Vagina (tissue), 2 donors: ENCODE measurements at places on chromosomes 5 and 9. TPM values are rescaled to one million over a fixed set of nuclear protein-coding genes. Genes with fewer than 3 reads are reported as not detected.

The GPR21 gene
- not detected for total RNA-seq

The C7 gene
- 385 TPM for total RNA-seq

The PCDHB10 gene
- 3.2 TPM for total RNA-seq

The KLF9 gene
- total RNA-seq: 98.5 TPM

The SPATA31E1 gene
- not detected for total RNA-seq

The AQP3 gene
- total RNA-seq: 868 TPM

GRCh38 chr5:14728459-14728938 is 64.0 kb downstream of the OTULIN start:
- H3K27ac ChIP-seq: no peak overlapping the region
- no peaks in the 10 kb centered on the region for H3K36me3 ChIP-seq
- H3K4me3 ChIP-seq: no peak overlapping the region
- no peaks in the 10 kb centered on the region for H3K27me3 ChIP-seq
- DNase-seq: no peak
- no peaks in the 10 kb centered on the region for H3K4me1 ChIP-seq

GRCh38 chr9:95157481-95158151 is 159.9 kb downstream of the FANCC start:
- H3K36me3 ChIP-seq: no peaks in the 10 kb centered on the region
- H3K4me1 ChIP-seq: peaks cover 14% of the 10 kb centered on the region
- no peak overlapping the region for H3K4me3 ChIP-seq

GRCh38 chr9:89843591-89843990 is 238.8 kb downstream of the GADD45G start:
- H3K4me3 ChIP-seq: no peak overlapping the region
- no peaks in the 10 kb centered on the region for H3K4me1 ChIP-seq
- no peak overlapping the region for H3K27ac ChIP-seq
- no peak for DNase-seq
- no peaks in the 10 kb centered on the region for H3K27me3 ChIP-seq

The LRRC70 gene
- total RNA-seq: 9.6 TPM

The CDC25C gene
- 2.0 TPM for total RNA-seq

- H3K36me3 ChIP-seq: no peaks in the 10 kb centered on the region
- no peaks in the 10 kb centered on the region for H3K4me1 ChIP-seq
- no peak for DNase-seq
- no peak overlapping the region for H3K4me3 ChIP-seq
- H3K27me3 ChIP-seq: no peaks in the 10 kb centered on the region
Observed at GRCh38 chr9:10773136-10773535, 160.3 kb upstream of the PTPRD start.

The OTULINL gene
- 8.8 TPM for total RNA-seq

GRCh38 chr9:91034521-91034920 is 232.9 kb downstream of the SYK start:
- H3K27me3 ChIP-seq: no peaks in the 10 kb centered on the region
- H3K36me3 ChIP-seq: no peaks in the 10 kb centered on the region
- no peak overlapping the region for H3K27ac ChIP-seq
- H3K4me1 ChIP-seq: peaks cover 27% of the 10 kb centered on the region
- no peak for DNase-seq
